ENCODE measurements at places on chromosomes 2 and 18. TPM values are rescaled to one million over a fixed set of nuclear protein-coding genes. Genes with fewer than 3 reads are reported as not detected.

MYO5B gene
- total RNA-seq: 12.8 TPM

GALR1 gene
- total RNA-seq: not detected

BCS1L gene
- total RNA-seq: 49.7 TPM

ARHGEF4 gene
- total RNA-seq: 9.2 TPM

DNAJB2 gene
- 44.4 TPM for total RNA-seq

MAP2 gene
- total RNA-seq: 1.3 TPM

XIRP2 gene
- total RNA-seq: not detected

NETO1 gene
- total RNA-seq: not detected

ALLC gene
- total RNA-seq: not detected

ELOA2 gene
- total RNA-seq: not detected

CCDC68 gene
- total RNA-seq: 5.2 TPM

ZNF519 gene
- 1.7 TPM for total RNA-seq

NMS gene
- total RNA-seq: not detected

EFR3B gene
- total RNA-seq: 12.7 TPM

PXDN gene
- total RNA-seq: 15.5 TPM

SKA1 gene
- 12.4 TPM for total RNA-seq

CD207 gene
- not detected for total RNA-seq

BCL11A gene
- total RNA-seq: not detected

PTPRM gene
- 26.0 TPM for total RNA-seq

FHOD3 gene
- 2.3 TPM for total RNA-seq

COLEC12 gene
- not detected for total RNA-seq

VAMP8 gene
- 23.2 TPM for total RNA-seq

RBBP8 gene
- 38.1 TPM for total RNA-seq

SH3BP4 gene
- total RNA-seq: 36.3 TPM

CDK15 gene
- total RNA-seq: not detected

CCDC74B gene
- 5.7 TPM for total RNA-seq

SFTPB gene
- total RNA-seq: not detected

MARCHF4 gene
- 35.6 TPM for total RNA-seq

IL36G gene
- total RNA-seq: not detected

MC2R gene
- total RNA-seq: not detected

DLGAP1 gene
- total RNA-seq: 0.12 TPM

SGPP2 gene
- total RNA-seq: 0.46 TPM

IRS1 gene
- 18.2 TPM for total RNA-seq

NIF3L1 gene
- total RNA-seq: 42.6 TPM

DNAJC5G gene
- total RNA-seq: not detected

GYPC gene
- not detected for total RNA-seq

TOGARAM2 gene
- not detected for total RNA-seq

SOX11 gene
- total RNA-seq: not detected

FEV gene
- not detected for total RNA-seq

GALNT14 gene
- 44.9 TPM for total RNA-seq

EMX1 gene
- 0.27 TPM for total RNA-seq

GPN1 gene
- 60.1 TPM for total RNA-seq

FSHR gene
- total RNA-seq: not detected

FSIP2 gene
- not detected for total RNA-seq

FOXD4L1 gene
- 0.37 TPM for total RNA-seq

PRSS56 gene
- total RNA-seq: 0.20 TPM

ECEL1 gene
- total RNA-seq: 0.20 TPM

HOXD11 gene
- 6.7 TPM for total RNA-seq

CLIP4 gene
- 29.6 TPM for total RNA-seq

MEP1B gene
- total RNA-seq: not detected

DSG4 gene
- not detected for total RNA-seq

PRADC1 gene
- total RNA-seq: 25.4 TPM

MAB21L4 gene
- 0.16 TPM for total RNA-seq

STARD6 gene
- total RNA-seq: not detected

UCN gene
- 2.0 TPM for total RNA-seq

CFAP221 gene
- 0.40 TPM for total RNA-seq
